HFFc6 (cell line): ENCODE measurements at places on chromosomes 3 and 15. TPM values are rescaled to one million over a fixed set of nuclear protein-coding genes. Genes with fewer than 3 reads are reported as not detected.
A peak's percentile ranks its signal among the peaks of the same experiment; 100 is the strongest.

DNA sequence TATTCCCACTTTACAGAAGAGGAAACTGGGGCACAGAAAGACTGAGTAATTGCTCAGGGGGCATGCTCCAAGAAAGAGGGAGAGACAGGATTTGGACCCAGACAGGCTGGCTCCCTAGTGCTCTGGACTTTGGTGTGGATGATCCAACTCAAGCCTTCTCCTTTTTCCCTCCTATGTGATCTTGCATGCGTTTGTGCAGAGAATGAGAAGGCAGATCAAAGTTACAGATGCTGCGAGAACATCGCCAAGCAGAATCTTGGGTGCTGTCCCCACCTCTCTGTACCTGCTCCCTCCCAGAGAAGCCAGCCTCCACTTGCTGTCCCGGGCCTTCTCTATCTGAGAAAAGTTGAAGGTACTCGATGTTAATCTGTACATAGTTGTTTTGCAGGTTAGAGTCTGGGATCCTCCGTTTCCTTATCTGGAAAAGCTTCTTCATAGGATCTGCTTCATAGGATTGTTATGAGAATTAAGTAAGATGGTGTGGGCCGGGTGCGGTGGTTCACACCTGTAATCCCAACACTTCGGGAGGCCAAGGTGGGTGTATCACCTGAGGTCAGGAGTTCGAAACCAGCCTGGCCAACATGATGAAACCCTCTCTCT, 10.2 kb downstream of the GNB5 start:
- peaks cover 23% of the 10 kb centered on the region for H3K4me1 ChIP-seq
- H3K27ac ChIP-seq: peak overlapping the region; percentile 92; the same call in 1 of the 2 replicates
- DNase-seq: no peak
- H3K36me3 ChIP-seq: peaks cover 5% of the 10 kb centered on the region; the same call in 1 of the 2 replicates
- H3K4me3 ChIP-seq: peak overlapping the region; percentile 87

DNA sequence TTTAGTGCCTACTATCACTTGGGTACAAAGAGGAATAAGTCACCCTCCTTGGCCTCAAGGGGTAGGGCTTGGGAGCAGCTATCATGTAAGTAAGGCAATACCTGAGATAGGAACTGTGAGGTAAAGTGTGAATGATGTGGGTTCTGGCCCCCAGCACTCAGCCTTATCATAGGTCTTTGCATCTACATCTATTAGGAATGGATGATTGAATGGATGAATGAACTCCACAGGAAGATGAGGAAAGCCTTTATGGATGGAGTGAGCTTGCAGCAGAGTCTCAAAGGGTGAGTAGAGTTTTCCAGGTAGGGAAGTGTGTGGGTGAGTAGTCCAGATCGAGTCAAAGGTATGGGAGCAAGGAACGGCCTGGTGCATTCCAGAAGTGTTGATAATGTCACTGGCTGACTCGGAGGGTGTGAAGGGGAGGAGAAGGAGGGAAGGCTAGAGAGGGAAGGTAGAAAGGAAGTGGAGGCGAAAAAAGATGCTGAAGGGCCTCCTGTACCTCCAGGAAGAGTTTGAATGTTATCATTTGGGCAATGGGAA, 13.1 kb upstream of the ABHD2 start:
- H3K27ac ChIP-seq: no peak overlapping the region
- no peak for DNase-seq

DNA sequence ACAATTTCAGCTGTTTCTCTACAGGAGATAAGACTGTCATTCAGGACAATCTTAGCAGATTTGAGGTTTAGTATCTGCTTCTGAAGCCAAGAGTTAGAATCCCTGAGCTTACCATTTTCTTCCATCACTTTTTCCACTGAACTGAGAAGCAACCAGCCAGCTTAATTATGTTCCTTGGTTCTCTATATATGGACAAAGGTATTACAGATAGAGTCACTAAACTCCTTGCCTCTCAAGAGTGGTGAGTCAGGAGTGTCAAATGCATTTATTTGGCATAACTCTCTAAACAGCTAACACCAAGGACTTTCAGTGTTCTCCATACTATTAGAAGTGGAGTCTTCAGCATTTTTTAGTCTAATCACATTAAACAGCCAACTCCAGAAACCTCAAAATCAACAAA, 239.3 kb downstream of the ALCAM start:
- no peaks in the 10 kb centered on the region for H3K36me3 ChIP-seq
- peaks cover 29% of the 10 kb centered on the region for H3K4me1 ChIP-seq
- peak; percentile 67 for DNase-seq
- no peak overlapping the region for H3K4me3 ChIP-seq

- DNase-seq: no peak
- H3K36me3 ChIP-seq: no peaks in the 10 kb centered on the region
- H3K27me3 ChIP-seq: peaks cover 53% of the 10 kb centered on the region
These were observed 35.0 kb upstream of the HES1 start for GRCh38 chr3:194100856-194101390.

DNA sequence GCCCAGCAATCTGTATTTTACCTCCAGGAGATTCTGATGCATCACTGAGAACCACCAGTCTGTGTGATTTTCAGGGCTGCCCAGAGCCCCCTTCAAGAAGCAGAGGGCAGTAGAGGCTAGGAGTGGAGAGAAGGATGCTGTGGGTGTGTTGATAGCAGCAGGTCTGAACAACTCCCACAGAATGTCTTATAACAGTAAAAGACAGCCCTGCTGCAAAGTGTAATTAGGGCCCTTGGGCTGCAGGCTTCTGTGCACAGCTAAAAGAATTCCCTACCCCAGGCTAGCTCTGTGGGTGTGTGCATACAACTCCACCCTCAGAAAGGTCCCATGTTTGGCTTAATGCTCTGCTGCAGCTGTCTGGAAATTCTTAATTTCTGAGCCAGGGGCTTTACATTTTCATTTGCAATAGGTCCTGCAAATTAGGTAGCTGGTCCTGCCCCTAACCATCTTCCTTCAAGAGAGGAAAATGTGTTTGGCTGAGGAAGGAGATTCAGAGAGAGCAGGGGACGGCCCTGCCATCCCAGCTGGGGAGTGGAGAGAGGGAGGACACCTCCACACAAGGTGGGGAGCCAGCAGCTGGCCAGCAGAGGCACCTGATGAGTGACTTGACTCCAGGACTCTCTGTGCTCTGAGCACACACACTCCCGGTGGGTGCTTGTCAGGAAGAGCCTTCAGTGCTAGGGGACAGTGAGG, 43.2 kb upstream of the RAB6B start:
- H3K36me3 ChIP-seq: no peaks in the 10 kb centered on the region; the same call in 1 of the 2 replicates
- no peak overlapping the region for H3K4me3 ChIP-seq

DNA sequence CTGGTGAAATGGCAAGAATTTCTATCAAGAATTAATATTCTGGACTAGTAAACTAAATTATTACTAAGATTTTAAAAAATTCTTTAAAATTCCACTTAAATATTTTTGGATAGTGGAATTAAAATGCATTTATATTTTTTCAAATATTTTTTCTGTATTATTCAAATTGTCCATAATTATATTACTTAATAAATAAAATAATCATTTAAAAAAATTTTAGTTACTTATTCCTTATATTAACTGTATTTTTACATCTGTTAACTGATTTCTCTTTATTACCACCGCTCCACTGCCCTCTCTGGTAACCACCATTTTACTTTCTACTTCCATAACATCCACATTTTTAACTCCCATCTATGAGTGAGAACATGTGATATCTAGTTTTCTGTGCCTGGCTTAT, 828.4 kb downstream of the VGLL3 start:
- no peak overlapping the region for H3K27ac ChIP-seq
- H3K36me3 ChIP-seq: no peaks in the 10 kb centered on the region
- no peaks in the 10 kb centered on the region for H3K27me3 ChIP-seq
- no peak for DNase-seq
- H3K4me1 ChIP-seq: no peaks in the 10 kb centered on the region

- DNase-seq: no peak
- H3K36me3 ChIP-seq: no peaks in the 10 kb centered on the region
- H3K4me1 ChIP-seq: peaks cover 12% of the 10 kb centered on the region; the same call in 1 of the 2 replicates
- H3K27me3 ChIP-seq: peaks cover 6% of the 10 kb centered on the region
These were observed 43.2 kb upstream of the PRR23E start for GRCh38 chr3:127149621-127150310.

GRCh38 chr3:194395212-194395611, 3.9 kb downstream of the GP5 start:
- H3K27ac ChIP-seq: no peak overlapping the region
- H3K4me1 ChIP-seq: peaks cover 4% of the 10 kb centered on the region; the same call in 1 of the 2 replicates
- no peak overlapping the region for H3K4me3 ChIP-seq
- no peak for DNase-seq
- H3K36me3 ChIP-seq: peaks cover 10% of the 10 kb centered on the region
- peaks cover 41% of the 10 kb centered on the region for H3K27me3 ChIP-seq

- H3K4me3 ChIP-seq: no peak overlapping the region
- no peak overlapping the region for H3K27ac ChIP-seq
- peaks cover 8% of the 10 kb centered on the region for H3K27me3 ChIP-seq
- H3K36me3 ChIP-seq: no peaks in the 10 kb centered on the region
- no peak for DNase-seq
- H3K4me1 ChIP-seq: no peaks in the 10 kb centered on the region
These were observed 659 bp upstream of the MYH15 start for GRCh38 chr3:108511055-108511454.

GRCh38 chr3:10955711-10956453, 36.7 kb upstream of the SLC6A1 start:
- no peak for DNase-seq
- no peak overlapping the region for H3K4me3 ChIP-seq
- no peak overlapping the region for H3K27ac ChIP-seq

TRAIP gene
- total RNA-seq: 2.6 to 8.3 TPM (median 6.0 TPM) in 3 replicates
